ENCODE measurements at places on chromosomes 11 and 22.

DNA sequence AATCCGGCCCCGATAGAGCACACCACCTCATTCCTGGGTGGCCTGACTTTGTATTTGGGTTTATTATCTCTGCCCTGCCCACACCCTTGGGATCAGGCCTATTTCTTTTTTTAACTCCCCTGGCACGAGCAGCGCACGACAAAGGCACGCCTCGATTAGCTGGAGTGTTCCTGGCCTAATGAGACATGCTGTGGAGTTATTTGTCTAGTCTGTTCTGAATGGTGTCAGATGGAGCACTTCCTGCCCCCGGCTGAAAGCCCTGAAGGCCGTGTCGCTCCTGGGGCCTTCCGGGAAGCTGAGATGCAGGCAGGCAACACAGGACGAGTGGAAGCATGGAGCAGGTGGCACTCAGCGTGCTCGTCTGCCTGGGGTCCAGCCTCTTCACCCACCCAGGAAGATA lies 47.1 kb downstream of the LARGE1 start:
- no peak for DNase-seq

DNA sequence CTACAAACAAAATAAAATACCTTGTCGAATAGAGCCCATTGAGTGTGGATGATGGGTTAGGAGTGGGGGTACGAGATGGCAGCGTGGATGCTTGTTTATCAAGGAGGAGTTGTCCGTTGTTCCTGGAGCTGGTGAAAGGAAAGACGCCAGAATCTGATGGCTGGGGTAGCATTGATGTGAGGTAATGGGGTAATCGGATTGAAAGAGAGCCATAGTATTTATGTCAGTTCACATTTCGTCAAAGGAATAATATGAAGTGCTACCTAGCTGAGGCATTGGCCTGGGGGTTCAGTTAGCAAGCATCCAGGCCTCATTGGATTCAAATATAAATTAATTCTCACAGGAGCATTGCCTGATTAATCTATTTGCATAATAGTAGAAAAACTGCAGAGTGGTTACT lies 16.9 kb upstream of the DBX1 start:
- DNase-seq: no peak

GRCh38 chr11:26937386-26937785 lies 56.5 kb upstream of the FIBIN start:
- no peak for DNase-seq

DNA sequence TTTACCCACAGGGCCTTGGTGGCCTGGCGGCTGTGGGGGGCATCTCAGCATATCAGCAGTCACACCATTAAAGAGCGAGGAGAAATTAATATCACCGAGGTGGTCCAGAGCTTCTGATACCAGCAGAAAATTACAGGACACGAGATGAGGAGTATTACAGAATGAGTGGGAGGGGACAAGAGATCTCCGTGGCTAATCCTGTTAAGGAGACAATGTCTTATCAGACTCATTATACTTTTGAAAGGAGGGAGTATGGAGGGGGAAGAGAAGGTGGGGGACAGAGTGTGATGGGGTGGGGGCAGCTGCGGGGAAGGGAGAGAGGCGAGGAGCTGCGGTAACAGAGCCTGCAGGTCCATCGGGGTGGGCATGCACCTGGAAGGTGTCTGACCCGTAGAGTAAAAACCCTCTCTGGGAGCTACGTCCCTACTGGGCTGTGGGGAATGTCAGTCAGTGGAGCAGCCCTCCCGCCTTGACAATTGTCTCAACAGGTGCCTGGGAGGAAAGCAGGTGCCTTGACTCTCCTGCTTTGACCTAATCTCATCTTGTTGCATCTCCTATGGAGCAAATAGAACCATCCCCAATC lies 224.2 kb downstream of the CEP164 start:
- no peak for DNase-seq

DNA sequence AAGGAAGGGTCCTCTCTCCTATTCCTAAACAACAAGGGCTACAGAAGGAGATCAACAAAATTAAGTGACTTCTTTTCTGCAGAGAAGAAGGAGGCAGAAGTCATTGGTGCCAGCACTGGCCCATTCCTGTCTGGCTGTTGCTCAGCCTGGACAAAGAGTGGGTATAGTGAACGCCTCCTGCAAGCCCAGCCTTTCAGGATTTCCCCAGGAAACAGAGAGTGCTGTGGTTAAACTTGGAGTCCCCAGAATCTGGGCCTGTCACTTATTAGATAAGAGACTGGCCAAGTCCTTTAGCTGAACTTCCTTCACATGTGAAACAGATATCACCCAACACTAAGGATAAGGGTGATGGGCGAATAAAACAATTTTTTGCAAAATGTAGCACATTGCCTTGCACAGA lies 10.9 kb downstream of the TST start:
- no peak for DNase-seq

- no peak for DNase-seq
These were observed 2.7 kb upstream of the OR2D2 start for GRCh38 chr11:6895010-6895409.

- no peak for DNase-seq
These were observed 245.8 kb downstream of the ETS1 start for GRCh38 chr11:128341280-128342248.

DNA sequence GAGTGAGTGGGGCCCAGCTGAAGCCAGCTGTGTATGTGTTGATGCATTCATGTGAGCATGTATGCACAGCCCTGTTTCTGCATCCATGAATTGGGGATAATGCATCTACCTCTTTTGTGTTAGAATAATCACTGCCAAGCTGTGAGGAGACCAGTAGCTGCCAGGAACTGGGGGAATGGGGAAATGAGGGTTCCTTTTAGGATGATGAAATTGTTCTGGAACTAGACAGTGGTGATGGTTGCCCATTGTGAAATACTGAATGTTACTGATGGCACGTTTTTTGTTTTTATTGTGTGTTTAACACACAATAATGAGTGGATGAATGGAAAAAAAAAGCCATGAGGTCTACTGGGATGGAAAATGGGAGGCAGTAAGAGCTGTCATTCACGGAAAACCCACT lies 45.3 kb upstream of the WNT11 start:
- no peak for DNase-seq

- DNase-seq: no peak
These were observed 38.1 kb upstream of the PCF11 start for GRCh38 chr11:83118814-83119213.

DNA sequence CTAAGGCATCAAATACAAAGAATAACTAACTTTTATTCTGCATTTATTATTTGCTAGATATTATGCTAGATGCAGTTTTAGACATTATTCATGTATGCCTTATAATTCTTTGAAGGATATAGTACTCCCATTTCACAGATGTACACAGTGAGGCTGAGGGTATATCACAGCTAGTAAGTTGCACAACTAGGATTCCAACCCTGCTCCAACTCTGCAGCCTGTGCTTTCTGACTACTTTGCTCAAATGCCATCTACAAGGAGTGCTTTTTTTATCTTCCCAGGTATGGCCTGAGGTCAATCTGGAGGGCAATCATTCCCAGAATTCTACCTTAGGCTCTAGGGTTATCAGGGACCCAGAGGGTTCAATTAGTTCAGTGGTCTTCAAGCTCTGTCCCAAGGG lies 28.4 kb downstream of the NUP160 start:
- DNase-seq: no peak

DNA sequence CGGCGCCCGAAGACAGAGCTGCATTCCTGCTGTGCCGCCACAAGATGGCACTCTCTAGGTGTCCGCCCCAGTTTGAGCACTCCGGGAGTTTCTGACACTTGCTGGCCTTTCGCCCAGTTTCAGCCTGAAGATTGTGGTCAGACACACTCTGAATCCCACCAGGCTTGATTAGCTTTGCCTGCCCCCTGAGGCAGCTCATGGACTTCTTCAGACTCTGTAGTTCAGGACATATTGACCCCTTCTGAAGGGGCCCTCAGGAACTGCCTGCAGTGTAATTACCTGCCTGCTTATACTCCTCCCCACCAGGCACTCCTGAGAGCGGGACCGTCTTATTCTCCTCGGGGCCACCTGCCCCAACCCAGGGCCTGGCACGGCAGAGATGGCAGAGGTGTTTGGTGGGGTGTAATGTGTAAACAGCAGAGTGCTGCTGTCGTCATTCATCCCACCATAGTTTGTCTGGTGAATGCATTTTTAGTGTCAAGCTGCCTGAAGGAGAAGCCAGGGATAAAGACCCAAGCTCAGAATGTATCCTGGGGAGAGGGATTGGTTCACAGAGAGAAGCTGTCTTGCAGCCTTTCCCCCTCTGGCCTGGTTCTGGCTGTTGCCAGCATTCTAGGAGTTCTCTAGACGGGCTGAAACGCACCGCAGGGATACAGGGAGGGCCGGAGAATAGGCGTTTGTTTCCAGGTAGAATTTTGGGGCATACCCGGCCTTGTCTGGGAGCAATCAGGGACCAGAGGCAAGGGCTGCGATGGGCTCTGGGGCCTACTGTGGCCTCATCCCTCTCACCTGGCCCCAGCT lies 46.4 kb downstream of the EIF3F start:
- DNase-seq: peak; percentile 12

DNA sequence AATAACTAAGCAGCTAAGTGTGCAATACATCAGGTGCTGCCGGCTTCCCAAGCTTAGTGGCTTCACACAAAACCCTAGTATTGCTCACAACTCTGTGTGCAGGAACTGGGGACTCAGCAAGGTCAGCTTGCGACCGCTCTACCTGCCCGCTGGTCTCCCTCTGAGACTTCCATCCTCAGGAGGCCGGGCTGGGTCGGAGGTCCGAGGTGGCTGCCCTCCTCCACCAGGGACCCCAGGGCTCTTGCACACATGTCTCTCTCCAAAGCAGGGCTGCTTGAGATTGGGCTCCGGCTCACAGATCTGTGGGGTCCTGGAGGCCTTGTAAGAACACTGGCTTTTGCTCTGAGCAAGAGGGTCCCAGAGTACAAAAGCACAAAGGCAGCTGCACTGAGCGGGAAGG lies 25.4 kb upstream of the FGF19 start:
- no peak for DNase-seq

GRCh38 chr11:29251738-29252137 lies 765.1 kb downstream of the KCNA4 start:
- no peak for DNase-seq

DNA sequence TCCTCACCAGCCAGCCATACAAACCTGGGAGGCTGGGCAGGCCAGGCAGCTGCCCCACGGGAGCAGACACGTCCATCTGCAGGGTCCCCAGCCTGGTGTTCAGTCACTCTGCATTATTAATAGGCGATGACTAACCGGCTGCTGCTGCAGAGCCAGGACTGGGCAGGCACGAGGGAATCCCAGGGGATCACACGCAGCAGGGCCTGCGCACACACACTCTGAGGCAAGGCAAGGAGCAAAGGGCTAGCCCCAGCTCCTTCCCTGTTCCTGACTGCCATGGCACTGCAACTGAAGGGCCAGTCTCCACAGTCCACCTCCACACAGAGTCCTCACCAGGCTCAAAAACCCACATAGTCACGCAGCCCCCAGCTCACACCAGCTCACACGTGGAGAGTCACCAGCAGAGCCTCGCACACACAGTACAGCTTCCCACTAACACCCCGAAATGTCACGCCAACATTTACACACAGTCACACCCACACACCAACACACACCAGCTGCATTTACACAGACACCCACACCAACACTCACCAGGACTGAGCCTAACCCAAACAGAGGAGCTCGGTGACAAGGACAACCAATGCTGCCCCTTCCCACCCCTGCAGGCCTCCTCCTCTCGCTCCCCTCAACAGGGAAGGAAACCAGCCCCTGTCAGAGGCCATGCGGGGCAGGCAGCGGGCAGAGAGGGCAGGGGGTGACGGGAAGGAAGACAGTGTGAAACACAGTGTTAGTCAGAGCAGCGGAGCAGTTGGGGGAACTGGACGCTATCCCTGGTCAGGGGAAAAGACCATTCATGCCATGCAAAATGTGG lies 47.3 kb downstream of the NRXN2 start:
- no peak for DNase-seq

- peak; percentile 78 for DNase-seq
These were observed 483 bp upstream of the HYLS1 start for GRCh38 chr11:125886997-125887372.

- no peak for DNase-seq
These were observed 24.6 kb upstream of the ACER3 start for GRCh38 chr11:76835928-76836612.

GRCh38 chr11:127601578-127601977 lies 601.0 kb upstream of the KIRREL3 start:
- no peak for DNase-seq
